ENCODE measurements at places on chromosomes 13 and 19.

- DNase-seq: peak; percentile 53
These were observed 713 bp downstream of the KRI1 start for GRCh38 chr19:10565028-10565566.

GRCh38 chr13:59660582-59660981, 503.1 kb downstream of the DIAPH3 start:
- DNase-seq: no peak

DNA sequence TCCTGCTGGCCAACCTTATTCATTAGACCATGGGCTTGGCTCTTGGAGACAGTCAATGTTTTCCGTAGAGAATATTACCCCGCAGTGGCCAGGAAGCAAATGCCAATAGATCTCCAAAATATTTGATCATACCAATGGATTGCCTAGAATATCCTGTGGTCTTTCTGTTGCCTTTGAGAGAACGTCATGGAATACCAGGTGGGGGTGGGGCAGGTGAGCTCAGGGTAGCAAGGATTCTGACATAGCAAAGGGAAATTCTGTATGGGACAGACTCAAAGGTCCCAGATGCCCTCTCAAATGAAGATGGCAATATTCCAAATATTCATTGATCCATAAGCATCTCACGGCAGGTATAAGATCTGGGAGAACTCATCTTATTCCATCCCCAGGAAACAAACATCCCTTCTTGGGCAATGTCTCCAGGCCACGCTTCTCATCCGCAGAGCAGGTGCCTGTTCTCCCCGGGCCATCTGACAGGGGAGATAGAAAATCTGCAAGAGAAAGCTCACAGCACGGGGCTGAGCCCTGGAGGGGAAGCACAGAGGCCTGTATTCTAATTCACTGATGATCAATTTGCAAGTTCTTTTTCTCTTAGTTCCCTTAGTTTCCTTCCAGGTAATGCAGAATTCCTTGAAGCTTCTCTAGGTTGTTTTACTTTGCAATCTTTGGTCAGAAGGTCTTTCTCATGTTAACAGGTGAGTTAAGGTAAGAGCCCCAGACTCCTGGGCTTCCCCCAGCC, 69.6 kb upstream of the TSHZ3 start:
- DNase-seq: no peak

DNA sequence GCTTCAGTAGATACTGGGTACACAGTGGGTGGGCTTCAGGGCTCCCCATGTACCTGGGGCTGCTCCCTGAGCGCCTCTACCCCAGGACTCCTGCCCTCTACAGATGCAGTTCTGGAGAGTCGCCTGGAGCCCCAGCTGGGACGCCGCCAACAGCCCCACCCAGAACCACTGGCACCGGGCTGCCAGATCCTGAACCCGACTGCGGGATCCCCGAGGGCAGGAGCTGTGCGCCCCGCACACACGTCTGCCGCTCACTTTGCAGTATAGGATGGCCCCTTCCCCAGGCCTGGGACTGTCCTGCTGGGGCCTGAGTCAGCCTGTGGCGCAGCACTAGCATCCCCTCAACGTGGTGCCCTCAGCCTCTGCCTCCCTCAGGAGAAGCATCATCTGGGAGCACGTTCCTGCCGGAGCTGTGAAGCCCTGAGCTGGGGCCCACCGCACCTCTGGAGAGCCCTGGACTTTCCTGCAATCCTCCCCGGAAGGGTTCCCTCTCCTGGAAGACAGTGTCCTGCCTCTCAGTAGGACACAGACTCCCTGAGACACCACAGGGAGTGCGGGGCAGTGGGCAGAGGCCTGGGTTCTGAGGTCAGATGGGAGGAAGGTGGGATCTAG, 3.7 kb downstream of the REXO1 start:
- no peak for DNase-seq

DNA sequence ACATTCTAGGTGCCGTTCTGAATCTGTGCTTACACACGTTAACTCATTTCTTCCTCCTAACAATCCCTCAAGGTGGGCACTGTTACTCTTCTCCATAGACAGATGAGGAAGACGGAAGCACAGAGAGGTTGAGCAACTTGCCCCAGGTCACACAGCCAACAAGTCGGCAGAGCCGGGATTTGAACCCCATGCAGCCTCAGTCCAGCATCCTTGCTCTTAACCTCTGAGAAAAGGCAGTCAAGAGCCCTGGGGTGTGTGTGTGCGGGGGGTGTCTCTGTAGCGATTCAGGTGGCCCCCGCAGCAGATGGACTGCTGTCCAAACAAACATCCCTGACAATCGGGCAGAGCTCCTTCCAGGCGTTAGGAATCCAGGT, 6.3 kb downstream of the PTPRS start:
- no peak for DNase-seq

- DNase-seq: no peak
These were observed 21.0 kb downstream of the CCNE1 start for GRCh38 chr19:29832801-29833200.

DNA sequence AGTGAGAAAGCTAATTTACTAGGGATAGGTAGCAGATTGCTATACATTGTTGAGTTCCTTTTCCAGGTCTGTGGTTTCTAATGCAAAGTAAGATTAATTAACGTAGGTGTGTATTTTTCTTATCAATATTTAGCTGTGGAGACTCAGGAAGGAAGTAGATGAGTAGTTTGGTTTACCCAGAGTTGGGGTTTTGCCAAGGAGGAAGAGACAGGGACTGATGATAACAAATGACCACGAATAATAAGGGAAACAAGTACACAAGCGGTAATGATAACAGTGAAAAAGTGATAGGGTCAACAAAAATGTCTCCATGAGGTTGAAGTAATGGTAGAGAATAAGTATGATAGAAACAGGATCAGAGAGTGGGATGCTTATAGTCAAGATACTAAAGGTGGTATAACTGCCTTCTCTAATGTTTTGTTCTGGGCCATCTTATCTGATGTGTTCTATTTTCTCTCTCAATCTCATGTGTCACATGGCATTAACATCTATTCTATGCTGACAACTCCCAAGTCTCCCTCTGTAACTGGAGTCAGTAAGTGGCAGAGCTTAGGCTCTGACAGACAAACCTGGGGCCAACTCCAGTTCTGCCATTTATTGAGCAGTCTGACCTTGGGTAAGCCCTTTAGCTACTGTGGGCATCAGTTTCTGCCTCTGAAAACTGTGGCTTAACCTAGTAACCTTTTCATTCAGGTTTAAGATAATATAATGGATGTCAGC, 8.8 kb downstream of the OBI1 start:
- no peak for DNase-seq

DNA sequence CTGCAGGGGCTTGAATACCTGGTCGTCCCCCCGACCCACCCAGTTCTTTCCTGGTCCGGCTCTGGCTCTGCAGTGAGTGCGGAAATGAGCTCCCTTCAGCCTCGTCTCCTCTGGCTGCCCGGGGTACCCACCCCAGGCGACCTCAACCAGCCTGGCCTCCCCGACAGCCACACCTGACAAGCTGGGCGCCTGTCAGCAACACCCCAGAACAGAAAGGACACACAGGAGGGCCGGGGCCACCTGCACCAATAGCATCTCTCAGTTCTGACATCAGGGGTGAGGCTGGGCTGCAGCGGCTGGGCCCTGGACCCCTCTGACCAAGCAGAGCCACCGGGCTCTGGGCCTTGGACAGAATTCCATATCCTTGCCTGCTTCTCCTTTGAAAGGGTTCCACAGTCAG, 19.7 kb downstream of the SUGP1 start:
- DNase-seq: no peak

GRCh38 chr19:23273022-23273589, 22.9 kb upstream of the ZNF724 start:
- DNase-seq: no peak

DNA sequence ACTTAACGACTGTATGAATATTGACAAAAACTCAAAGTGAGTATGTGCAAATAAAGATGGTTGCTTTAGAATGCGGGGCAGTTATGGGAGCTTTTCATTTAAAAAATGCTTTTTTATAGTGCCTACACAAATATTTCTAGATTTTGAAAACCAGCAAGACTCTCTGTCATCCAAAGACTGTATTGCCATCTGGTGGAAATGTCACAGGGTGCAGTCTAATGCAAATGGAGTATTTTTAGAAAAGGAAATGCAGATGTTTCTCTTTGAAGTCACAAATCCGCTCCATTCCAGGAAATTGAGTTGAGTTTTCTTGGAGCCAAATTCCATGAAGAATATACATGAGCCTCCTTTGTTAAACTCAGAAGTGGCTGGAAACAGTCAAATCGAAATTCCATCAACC, 2.3 kb upstream of the C1QTNF9B start:
- peak; percentile 15 for DNase-seq

GRCh38 chr19:2270157-2270422, 11.9 kb downstream of the PEAK3 start:
- no peak for DNase-seq

DNA sequence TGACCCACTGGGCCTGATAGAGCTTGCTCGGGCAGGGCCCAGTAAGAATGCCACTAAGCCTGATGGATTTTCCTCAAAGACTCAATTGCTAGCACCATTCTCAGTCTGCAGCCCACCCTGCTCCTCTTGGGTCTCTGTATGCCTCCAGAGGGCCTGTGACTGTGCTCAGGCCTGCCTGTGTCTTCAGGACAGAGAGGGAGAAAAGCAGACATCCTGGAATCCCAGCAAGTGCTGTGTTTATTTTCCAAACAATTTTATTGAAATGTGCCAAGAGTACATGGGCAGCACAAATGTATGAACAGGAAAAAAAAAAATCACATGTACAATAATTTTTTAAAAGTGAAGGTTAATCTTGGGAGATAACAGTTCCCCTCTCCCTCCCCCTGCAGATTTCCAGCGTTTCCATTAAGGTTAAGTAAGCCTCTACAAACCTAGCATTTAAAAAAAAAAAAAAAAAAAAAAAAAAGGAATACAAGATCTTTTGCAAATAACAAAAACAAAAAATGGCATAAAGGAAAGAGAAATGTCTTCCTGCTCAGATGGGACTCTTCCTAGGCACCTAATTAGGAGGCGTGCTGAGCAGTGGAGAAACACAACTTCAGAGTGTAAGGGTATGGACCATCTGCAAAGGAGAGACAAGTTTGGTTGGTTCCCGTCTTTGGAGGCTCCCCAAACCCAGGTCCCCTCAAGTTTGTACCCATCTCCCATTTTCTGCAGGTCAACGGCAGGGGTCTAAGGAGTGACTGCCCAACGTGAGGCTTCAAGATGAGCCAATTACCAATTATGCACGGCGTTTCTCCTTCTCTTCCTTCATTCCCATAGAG, 4.8 kb upstream of the ECH1 start:
- no peak for DNase-seq

DNA sequence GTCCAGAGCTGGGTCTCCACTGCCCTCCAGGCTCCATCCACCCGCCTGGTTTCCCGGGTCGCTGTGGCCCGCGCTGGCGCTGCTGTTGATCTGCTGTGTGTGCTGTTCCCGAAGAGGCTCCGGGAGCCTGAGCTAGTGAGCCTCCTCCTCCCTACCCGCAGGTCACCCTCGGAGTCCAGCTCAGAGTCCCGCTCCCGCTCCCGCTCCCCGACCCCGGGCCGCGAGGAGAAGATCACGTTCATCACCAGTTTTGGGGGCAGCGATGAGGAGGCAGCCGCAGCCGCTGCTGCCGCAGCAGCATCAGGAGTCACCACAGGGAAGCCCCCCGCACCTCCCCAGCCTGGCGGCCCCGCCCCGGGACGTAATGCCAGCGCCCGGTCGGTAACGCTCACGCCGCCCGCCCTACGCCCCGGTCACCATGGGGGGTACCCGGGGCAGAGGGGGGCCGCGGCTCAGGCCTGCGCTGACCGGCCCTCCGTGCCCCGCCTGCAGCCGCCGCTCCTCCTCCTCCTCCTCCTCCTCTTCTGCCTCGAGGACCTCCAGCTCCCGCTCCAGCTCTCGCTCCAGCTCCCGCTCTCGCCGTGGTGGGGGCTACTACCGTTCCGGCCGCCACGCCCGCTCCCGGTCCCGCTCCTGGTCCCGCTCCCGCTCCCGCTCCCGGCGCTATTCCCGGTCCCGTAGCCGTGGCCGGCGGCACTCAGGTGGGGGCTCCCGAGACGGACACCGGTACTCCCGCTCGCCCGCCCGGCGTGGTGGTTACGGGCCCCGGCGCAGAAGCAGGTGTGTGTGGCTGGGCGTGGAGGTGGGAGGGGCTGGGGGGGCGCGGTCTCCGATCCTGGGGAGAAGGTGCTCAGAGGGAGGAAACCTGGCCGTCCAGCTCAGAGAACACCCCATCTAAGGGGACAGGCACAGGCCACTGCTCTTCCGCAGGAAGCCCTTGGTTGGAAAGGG, 12.2 kb downstream of the ZNF296 start:
- no peak for DNase-seq

DNA sequence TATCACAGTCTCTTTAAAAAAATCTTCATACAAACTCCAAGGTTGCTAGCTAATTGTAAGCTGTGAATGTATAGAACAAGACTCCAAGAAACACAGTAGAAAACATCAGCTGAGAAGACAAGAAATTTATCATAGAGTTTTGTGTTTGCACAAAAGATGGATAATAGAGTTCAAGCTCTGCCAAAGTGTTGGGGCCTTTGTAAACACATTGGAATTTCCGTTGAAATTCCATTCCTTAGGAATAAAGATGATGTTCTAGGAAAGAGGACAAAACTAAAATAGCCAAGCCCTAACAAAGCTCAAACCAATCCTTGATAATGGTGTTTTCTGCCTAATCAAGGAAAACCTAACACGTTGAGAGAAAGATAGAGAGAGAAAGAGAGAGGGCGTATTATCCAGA, 20.6 kb downstream of the LRRC63 start:
- no peak for DNase-seq

GRCh38 chr19:17510220-17510993, 1.0 kb upstream of the PGLS start:
- DNase-seq: no peak

GRCh38 chr13:24921003-24921402, 157.0 kb downstream of the RNF17 start:
- no peak for DNase-seq

DNA sequence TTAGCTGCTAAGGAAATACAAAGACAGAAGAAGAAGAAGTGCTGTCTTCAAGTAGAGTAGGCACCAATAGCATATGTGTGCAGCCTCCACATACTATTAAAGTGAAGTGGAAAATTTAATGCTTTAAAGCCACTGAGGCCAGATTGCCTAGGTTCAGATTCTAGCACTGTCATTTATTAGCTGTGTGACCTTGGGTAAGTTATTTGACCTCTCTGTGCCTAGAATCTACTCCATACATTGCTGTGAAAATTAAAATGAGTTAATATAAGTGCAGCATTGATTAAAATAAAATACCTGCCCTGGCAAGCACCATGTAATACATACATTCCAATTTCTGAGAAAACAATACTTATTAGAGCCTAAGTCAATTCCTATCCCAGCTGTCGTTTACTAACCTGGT, 110.5 kb downstream of the FRY start:
- DNase-seq: no peak

DNA sequence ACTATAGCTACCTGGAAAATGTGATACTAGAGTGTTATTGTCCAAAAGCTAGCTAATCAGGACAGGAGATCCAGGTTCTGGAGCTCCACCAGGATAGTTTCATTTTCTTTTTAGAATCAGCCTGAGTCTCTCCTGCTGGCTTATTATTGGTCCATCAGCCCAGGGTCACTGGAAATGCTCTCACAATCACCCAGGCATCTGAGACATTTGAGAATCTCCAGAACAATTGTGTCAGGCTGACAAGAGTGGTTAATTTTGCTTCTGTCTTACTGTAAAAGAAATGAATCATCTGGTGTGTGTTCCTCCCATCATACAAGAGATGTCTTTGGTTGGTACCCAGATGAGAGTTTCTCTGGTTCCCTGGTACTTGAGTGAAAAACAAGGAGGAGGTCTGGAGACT, 43.6 kb upstream of the ZNF681 start:
- DNase-seq: no peak
